Hematopoietic multipotent progenitor cell treated with erythropoietin and hydrocortisone succinate and interleukin-3 and kit ligand, for 17 days (in vitro differentiated cells): ENCODE measurements at places on chromosomes 1 and 21.

DNA sequence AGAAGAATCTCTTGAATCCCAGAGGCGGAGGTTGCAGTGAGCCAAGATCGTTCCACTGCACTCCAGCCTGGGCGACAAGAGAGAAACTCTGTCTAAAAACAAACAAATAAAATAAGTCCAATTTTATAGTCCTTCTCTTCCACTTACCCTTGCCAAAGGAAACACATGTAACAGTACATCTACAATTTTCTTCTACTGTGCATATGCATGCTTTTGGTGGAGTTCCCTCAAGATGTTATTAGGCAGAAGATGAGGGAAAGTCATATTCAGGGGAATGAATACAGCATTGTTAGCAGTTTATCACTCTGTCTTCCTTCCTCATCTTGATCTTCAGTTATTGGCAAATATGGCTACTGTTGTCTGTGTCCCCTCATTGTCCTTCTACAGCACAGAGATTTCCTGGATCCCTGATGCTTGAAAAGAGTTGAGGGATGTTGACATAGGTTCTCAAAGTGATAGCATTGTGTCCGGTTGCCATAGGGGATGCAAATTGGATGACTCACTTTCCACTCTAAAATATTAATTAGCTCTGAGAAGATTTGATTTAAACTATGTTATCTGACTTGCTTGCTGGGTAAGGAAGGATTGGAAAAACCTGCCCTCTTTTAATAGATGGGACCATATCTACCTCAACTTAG is 1173.6 kb downstream of the KCNT2 start:
- no peak for DNase-seq

GRCh38 chr1:75722966-75723365 is 1.5 kb upstream of the ACADM start:
- DNase-seq, result no peak

DNA sequence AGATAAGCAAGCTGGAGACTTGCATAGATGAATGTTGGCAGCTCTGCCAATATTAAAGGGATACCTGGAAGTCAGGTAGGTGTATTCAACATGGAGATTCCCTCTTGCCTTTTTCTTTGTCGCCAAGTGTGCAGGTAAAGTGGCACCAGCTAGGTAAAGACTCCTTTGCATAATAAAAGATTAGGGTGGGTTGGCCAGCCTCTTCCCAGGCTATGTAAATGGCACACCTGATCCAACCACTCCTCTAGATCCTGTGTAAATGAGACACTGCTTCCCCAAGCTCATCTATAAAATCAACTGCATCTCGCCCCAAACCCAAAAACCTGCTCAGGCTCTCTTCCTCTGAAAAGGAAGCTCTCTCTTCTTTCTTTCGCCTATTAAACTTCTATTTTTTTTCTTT is 100.8 kb upstream of the DSCAM start:
- no peak for DNase-seq

DNA sequence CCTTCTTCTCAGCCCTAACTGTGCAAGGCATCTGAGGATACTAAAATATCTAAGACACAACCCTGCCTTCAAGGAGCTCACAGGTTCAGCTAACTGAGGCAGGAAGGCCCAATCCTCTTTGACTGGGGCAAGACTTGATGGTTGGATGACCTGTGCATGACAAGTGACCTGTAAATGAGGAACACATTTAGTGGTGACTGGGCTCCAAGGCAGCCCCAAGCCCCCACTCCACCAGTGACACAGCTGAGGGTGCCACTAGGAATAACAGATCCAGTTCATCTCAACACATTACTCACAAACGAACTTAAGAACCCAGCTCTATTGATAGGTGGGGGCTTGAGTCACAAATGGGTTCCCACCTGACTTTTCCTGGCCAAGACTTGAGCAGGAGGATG is 244.7 kb upstream of the IRF2BP2 start:
- no peak for DNase-seq

GRCh38 chr1:204041232-204041767 is 31.6 kb upstream of the SOX13 start:
- no peak for DNase-seq

DNA sequence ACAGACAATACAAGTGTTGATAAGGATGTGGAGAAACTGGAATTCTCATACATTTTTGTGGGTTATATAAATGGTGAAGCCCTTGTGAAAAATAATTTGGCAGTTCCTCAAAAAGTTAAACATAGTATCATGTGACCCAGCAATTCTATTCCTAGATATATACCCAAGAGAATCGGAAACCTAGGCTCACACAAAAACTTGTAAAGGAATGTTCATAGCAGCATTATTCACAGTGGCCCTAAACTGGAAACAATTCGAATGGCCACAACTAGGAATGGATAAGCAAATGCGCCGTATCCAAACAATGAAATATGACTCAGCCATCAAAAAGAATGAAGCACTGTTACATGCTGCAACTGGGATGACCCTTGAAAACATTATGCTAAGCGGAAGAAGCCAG is 3.9 kb upstream of the CD247 start:
- DNase-seq, result no peak

DNA sequence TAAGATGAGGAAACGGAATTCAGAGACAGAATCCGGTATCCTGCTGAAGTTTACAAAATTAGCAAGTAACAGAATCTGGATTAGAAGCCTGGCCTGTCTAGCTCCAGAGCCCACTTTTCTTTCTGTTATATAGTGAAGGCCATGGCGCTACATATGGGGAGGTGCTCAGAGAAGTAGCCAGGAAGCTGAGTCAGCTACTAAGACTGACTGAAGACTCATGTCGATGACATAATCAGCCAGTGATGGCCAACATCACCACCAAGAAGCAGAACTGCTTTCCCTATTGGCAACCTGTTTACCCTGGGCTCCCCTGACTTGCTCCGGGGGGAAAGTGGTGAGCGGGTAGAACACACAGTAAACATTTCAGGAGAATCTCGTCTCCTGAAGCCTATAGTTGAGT is 18.8 kb downstream of the LRRC52 start:
- DNase-seq, result no peak

DNA sequence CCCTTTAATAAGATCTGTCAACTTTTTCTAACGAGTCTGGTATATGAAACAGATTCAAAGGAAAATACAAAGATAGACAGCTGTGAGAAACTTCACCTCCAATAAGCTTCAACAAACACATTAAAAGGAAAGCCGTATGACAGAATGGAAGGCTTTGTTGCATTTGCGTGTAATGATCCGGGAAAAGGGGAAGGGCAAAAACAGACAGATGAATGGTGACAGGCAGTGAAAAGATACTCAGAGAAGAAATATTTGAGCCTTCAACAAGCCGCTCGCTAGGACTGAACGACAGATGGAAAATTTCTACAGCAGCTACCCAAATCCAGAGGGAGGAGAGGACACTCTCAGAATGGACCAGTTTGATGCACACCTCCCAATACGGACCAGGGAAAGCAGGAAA is 14.9 kb downstream of the COPA start:
- no peak for DNase-seq

- DNase-seq, result no peak
Measured at GRCh38 chr1:8189931-8190483, 127.9 kb upstream of the SLC45A1 start.

GRCh38 chr21:37237764-37238163 is 29.4 kb downstream of the VPS26C start:
- DNase-seq, result no peak

DNA sequence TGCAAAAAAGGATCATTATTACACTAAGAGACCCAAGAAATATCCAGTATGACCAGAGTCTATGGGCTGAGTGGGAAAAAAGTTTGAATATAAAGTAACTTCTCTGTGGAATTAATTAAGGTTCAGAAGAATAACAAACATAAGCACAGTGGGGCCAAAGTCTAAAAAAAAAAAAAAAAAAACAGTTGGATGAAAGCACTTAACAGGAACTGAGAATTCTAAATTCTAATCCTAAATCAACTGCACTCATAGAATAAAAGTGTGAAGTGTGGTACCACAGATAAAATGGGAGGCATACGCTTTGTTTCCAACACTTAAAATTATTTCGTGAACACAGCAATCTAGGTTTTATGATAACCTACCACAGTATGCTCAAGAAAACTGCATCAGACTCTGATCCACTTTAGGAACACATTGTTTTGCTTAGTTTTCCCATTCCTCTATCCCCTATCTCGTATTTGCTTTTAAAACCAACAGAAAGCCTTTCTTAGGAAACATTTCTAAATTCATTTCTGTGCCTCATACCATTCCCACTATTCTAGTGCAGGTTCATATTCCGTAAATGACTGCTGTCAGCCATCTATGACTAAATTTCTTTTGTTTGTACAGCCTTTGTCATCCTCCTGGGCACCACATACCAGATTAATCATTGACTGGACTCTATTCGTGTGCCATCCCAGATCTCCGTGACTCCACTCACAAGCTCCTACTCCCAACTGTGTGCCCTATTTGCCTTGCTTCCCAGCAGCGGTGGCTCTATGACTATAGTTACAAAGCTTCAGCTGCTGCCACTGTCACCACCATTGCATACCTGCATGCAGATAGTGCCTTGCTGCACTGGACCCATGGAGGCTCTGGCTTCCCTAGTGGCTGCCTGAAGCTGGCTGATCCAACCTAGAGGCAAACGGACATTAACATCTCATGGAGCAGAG is 24.9 kb downstream of the CHML start:
- DNase-seq, result no peak

DNA sequence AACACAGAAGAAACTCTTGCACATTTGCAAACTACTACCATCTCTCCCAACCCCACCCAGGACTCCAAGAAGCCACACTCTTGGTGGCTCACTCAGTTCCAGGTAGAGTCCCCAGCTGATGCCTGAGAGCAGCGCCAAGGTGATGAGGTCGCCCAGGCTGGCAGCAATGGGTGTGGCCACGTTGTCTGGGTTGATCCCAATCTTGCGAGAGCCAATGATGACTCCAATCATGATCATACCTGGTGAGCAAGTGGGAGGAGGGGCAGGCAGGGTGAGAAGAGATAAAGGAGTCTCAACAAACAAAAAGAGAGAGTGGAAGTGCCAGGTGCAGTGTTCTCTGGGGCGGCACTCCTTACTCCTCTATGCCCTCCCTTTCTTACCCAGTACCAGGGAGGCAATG is 14.4 kb downstream of the SLC41A1 start:
- DNase-seq, result no peak

GRCh38 chr1:209416716-209417115 is 166.8 kb upstream of the CAMK1G start:
- DNase-seq, result no peak

GRCh38 chr1:208031316-208031931 is 120.5 kb upstream of the CD34 start:
- no peak for DNase-seq

DNA sequence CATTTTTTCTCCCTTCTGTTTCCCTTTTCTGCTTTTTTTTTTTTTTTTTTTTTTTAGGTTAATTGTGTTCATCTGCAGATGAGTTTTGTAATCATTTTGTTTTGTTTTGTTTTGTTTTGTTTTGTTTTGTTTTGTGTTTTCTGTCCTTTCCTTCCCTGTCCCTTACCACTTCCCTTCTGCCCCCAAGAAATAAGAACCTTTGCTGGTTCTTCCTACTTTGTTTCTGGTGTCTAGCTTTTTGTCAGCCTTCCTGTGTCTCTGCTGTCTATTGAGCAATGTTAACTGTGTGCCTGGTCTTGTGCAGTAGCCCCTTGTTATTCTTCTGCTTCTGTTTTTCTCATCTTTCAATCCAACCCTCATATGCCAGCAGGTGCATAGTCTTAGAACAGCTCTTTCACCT is 46.0 kb downstream of the MPZL1 start:
- no peak for DNase-seq
